AG08395 (cell line): ENCODE measurements at places on chromosomes 12 and 14.

DNA sequence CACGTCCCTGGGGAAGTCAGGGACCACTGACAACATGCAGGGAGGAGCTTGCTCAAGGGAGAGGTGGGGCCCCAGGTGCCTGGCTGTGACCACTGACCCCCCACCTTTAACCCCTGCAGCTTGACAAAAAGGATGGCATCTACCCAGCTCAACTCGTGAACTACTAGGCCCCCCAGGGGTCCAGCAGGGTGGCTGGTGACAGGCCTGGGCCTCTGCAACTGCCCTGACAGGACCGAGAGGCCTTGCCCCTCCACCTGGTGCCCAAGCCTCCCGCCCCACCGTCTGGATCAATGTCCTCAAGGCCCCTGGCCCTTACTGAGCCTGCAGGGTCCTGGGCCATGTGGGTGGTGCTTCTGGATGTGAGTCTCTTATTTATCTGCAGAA is 26.3 kb downstream of the HIP1R start:
- DNase-seq: no peak

GRCh38 chr14:105077649-105077995 is 12.4 kb upstream of the GPR132 start:
- DNase-seq: no peak

GRCh38 chr12:131075194-131075593 is 121.5 kb downstream of the ADGRD1 start:
- no peak for DNase-seq

DNA sequence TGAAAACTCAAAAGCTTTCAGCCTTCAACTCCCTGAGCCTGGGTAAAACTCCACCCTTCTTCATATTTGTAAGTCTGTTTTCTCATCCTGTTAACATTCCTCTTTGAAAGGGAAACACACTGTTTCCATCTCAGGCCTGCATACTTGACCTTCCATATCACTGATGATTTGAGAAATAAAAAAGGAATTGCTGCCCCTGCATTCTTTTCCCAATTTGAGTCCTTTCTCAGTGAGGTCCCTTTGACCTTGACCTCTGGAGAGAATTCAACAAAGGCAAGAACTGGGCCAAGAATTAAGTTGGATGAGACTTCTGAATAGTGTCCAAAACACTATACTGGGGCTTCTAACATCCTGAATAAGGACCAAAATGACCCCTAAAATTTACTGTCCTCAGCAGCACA is 108.0 kb downstream of the AEBP2 start:
- DNase-seq: peak; percentile 20

- peak; percentile 50 for DNase-seq
These were observed at the start of gene SLC38A4 for GRCh38 chr12:46825591-46826414. SLC38A4 (minus strand) TSS chr12:46825997; CDS start chr12:46793071, 32,926 bp downstream.

- DNase-seq: no peak
These were observed 545.1 kb downstream of the AACS start for GRCh38 chr12:125610292-125610691.
